ENCODE measurements at places on chromosomes 6 and 20.

DNA sequence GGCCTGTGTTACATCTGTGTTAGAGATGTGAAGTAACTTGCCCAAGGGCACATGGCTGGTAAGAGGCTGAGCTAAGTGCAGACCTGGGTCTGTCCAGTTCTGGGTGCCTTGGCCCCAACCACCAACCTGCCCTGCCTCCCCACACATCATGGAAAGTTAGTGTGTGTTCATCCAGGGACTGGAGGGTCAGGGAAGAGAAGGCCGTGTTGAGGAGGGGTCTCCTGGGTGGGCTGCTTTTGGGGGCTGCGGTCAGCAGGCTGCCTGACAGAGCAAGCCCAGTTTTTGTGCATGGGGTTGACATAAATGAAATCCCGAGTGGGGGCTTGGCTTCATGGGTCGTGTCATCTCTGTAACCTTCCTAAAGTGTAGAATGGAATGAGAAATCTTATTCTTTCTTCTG lies 10.9 kb downstream of the PYGB start:
- DNase-seq, result no peak

GRCh38 chr6:149065658-149066556 lies 251.6 kb upstream of the TAB2 start:
- no peak for DNase-seq

- no peak for DNase-seq
These were observed 57.9 kb downstream of the TSHZ2 start for GRCh38 chr20:53030061-53030460.

GRCh38 chr6:149940672-149940982 lies 1.2 kb upstream of the ULBP2 start:
- DNase-seq, result no peak
